ENCODE measurements at places on chromosomes 6 and 20. TPM values are rescaled to one million over a fixed set of nuclear protein-coding genes. Genes with fewer than 3 reads are reported as not detected.

The EBF4 gene
- 0.49 TPM for total RNA-seq

The PDE7B gene
- total RNA-seq: 49.5 TPM

The EMILIN3 gene
- not detected for total RNA-seq

The BPIFB4 gene
- total RNA-seq: not detected

The CALHM4 gene
- total RNA-seq: not detected

The PERP gene
- 12.8 TPM for total RNA-seq

The RBM24 gene
- total RNA-seq: 1.3 TPM

The MAP7 gene
- 0.90 TPM for total RNA-seq

The GJA10 gene
- total RNA-seq: not detected

The LPA gene
- total RNA-seq: not detected

The NKAIN2 gene
- not detected for total RNA-seq

Measured in cardiac atrium fibroblast (primary cell).